Stomach (tissue), 19 donors: ENCODE measurements at places on chromosomes 7 and 10.

DNA sequence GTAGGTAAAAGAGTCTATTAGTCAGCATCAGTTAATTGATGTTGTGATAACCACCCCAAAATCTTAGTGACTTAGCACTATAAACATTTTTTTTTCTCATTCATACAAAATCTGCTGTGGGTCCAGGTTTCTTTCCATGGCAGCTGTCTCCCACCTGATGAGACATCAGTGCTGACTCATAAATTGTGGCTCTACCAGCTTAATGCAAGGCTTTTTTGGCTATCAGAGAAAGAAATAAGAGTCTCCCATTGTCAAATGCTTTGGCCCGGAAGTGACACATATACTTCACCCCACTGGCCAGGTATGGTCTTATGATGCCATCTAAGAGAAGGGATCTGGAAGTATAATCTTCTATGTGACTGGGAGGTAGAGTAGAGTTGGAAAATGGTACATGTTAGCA, 14.5 kb downstream of the DNAJB9 start:
- no peak for DNase-seq
- no peak overlapping the region for H3K27ac ChIP-seq
- H3K4me3 ChIP-seq, result no peak overlapping the region
- H3K4me1 ChIP-seq, result no peaks in the 10 kb centered on the region
- no peaks in the 10 kb centered on the region for H3K27me3 ChIP-seq

GRCh38 chr7:81774551-81774950, 4.7 kb upstream of the HGF start:
- no peak overlapping the region for H3K4me3 ChIP-seq
- peaks cover 17% of the 10 kb centered on the region for H3K4me1 ChIP-seq
- H3K27ac ChIP-seq, result no peak overlapping the region
- no peaks in the 10 kb centered on the region for H3K27me3 ChIP-seq
- no peak for DNase-seq
- H3K36me3 ChIP-seq, result no peaks in the 10 kb centered on the region

GRCh38 chr10:90226517-90226916, 525.1 kb downstream of the KIF20B start:
- no peak for DNase-seq
- H3K4me1 ChIP-seq, result no peaks in the 10 kb centered on the region
- H3K27me3 ChIP-seq, result no peaks in the 10 kb centered on the region
- no peak overlapping the region for H3K4me3 ChIP-seq
- no peaks in the 10 kb centered on the region for H3K36me3 ChIP-seq
- H3K27ac ChIP-seq, result no peak overlapping the region

DNA sequence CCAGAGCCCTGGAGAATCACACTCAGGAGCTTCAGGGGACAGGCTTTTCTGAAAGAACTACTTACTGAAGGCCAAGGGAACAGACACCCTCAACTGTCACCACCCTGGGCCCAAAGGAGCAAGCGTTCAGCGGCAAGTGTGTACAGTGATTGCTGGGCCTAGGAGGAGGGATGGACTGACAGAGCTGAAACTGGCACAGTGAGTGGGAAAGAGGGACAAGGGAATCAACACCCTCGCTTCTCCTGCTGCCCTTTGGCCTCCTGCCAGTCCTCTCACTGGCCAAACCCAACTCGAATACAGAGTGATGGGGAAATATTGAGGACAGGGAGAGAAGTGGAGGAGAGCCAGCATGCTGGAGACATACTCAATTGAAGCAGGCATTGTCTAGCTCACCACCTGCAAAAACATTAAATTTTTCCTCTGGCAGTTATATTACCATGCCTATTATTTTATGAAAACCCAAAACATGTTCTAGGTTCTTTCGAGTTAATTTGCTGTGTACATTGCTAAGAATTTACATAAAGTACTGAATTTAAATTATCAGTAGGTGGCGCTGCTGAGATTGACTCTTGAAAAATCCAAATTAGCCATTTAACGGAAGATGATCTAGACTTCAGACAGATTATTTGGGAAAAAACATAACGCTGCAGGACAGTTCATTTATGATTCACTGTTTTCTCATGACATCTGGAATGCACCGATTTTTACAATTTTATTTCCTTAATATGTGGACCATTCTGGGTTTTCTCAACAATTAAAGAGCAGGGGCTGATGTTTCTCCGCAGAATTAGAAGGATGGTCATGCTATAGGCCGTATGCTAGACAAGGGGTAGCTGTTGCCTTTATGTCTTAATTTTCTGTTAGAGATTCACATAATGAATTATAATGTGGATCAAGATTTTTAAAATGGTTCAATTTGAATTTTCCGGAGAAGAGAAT, 14.7 kb upstream of the TMEM236 start:
- no peak overlapping the region for H3K27ac ChIP-seq
- peak; percentile 37 for DNase-seq
- no peaks in the 10 kb centered on the region for H3K36me3 ChIP-seq
- peaks cover 5% of the 10 kb centered on the region for H3K4me1 ChIP-seq

- H3K4me3 ChIP-seq, result no peak overlapping the region
- no peak for DNase-seq
- no peaks in the 10 kb centered on the region for H3K27me3 ChIP-seq
- H3K27ac ChIP-seq, result no peak overlapping the region
- H3K36me3 ChIP-seq, result no peaks in the 10 kb centered on the region
Measured at GRCh38 chr7:137820677-137821420, 25.9 kb downstream of the DGKI start.

DNA sequence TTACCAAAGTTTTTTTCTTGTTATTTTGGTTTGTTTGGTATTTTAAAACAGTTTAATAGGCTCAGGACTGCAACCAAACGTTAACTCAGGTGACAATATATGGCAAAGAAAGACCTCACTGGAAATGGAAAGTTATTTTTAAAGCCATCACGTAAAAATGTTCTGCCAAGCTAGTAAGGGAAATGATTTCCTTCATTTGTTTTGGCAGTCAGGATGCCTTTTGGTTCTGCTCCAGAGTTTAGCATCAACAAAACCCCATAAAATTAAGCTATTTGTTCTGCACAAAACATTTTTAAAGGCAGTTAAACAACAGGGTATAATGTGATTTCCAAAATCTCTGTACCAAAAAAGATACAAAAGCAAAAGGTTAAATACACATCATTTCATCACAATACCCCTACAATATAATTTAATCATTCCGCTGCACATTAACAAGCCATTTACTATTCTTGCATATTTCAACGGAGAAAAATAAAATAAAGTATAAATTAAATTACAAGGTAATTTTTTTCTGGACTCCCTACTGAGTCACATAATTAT, 172.4 kb downstream of the SEMA3E start:
- no peak for DNase-seq
- H3K27ac ChIP-seq, result no peak overlapping the region
- H3K4me3 ChIP-seq, result no peak overlapping the region
- H3K27me3 ChIP-seq, result no peaks in the 10 kb centered on the region
